ENCODE measurements at places on chromosomes 4 and X.

- DNase-seq, result no peak
These were observed 107.6 kb upstream of the BMP3 start for GRCh38 chr4:80922941-80923340.

- no peak for DNase-seq
These were observed 240.1 kb downstream of the STIM2 start for GRCh38 chr4:27100713-27101112.

GRCh38 chrX:15998350-15998749 lies 125.0 kb upstream of the GRPR start:
- no peak for DNase-seq

DNA sequence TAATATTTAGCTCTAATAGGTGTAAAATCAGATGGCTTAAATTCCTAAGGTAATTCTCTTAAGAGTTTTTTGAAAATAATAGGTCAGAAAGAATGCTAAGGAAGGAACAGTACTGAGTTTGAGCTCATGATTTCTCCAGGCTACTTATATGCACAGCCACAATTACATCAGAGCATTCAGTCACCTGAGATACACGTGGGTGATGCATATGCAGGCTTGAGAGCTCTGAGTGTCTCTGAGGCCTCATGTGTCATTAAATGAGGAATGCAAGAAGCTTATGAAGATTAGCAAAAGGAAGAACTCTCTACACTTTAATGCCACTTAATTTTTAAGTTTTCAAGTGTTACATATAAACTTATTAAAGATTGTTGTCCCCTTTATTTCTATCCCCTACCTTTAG lies 124.0 kb upstream of the STIM2 start:
- DNase-seq, result no peak

GRCh38 chrX:134880866-134881265 lies 109.9 kb upstream of the SMIM10 start:
- no peak for DNase-seq

DNA sequence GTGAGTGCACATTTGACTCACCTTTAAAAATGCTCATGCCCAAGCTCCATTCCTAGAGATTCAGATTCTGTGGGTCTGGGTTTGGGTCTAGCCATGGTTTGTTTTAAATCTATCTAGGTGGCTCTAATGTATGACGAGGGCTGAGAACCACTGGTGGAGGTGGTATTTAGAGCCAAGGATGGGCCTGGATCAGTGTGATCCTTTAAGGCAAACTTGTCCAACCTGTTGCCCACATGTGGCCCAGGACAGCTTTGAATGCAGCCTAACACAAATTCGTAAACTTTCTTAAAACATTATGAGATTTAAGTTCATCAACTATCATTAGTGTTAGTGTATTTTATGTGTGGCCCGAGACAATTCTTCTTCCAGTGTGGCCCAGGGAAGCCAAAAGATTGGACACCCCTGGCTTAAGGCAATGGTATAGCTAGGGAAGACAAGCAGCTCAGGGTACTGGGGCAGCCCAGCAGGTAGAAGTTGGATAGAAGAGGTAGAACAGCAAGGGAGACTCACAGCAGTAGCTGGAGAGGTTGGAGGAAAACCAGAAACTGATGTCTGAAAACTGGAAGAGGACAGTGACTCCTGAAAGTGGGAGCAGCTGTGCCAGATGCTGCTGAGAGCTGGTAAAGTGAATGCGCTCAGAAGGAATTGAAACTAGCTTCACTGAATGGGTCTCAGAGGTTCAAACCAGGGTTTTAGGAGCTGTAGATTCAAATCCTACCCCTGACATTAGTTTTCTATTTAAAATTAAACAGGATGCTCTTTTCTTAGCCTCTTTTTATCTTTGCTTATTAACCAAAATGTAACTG lies 18.2 kb downstream of the ADD1 start:
- no peak for DNase-seq

DNA sequence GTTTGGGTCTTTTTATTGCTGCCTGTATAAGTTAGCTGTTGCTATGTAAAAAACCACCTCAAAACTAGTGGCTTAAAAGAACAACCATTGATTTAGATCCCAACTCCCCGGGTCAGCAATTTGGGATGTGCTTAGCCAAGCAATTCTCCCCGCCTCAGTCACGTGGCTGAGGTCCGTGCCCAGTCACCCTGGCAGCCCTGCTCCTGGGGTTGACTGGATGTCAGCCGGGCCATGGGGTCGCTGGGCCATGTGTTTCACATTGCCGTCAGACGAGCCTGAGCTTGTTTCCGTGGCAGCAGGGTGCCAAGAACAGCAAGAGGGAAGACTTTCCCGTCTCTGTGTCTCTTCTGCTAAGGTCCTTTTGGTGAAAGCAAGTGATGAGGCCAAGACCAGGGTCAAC lies 345.7 kb upstream of the FAT1 start:
- no peak for DNase-seq

DNA sequence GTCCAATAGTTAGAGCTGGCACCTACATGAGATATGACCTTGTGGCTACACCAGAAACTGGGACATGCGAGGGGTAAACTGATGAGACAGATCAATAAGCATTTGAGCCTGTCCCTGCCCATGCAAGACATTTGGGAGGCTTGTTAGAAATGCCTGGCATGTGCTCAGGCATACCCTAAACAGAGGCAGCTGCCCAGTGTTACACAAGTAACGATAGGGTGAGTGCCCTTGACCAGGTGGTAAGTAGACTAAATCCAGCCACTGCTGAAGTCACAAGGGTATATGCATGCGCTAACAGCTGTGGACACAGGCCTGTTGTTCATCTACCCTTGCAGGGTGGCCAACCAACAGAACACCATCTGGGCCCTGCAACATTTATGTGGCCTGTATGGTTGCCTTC lies 56.1 kb upstream of the CCDC149 start:
- DNase-seq, result no peak

- no peak for DNase-seq
These were observed 135.5 kb downstream of the PALLD start for GRCh38 chr4:168632301-168632725.

Data from amniotic stem cell (primary cell).